ENCODE measurements at places on chromosomes 6 and 20.

GRCh38 chr20:36017048-36017951 lies 48.9 kb downstream of the CNBD2 start:
- DNase-seq = no peak

- DNase-seq = no peak
Measured at GRCh38 chr20:1321654-1321939, 7.3 kb downstream of the SDCBP2 start.

DNA sequence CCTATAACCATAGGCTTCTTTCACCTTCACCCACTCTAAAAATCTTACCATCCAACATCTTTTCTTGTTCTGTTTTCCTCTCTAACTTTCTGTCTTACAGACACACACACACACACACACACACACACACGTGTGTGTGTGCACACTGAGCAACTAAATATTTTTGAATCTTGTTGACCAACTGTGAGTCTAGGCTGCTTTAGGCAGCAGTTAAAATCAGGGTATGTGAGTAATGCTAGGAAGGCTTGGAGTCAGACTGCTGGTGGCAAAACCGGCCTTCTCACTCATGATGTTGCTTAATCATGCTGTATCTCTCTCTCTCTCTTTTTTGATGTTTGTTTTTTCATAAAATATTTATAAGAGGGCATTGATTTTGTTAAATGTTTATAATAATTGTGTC lies 103.1 kb upstream of the TBX18 start:
- no peak for DNase-seq

GRCh38 chr20:19682249-19682648 lies 75.8 kb upstream of the RIN2 start:
- DNase-seq = no peak

GRCh38 chr6:169981969-169982368 lies 230.5 kb downstream of the ERMARD start:
- no peak for DNase-seq

GRCh38 chr6:119902681-119903080 lies 553.1 kb upstream of the MAN1A1 start:
- DNase-seq = no peak

GRCh38 chr6:21467091-21467490 lies 126.5 kb upstream of the SOX4 start:
- DNase-seq = no peak

DNA sequence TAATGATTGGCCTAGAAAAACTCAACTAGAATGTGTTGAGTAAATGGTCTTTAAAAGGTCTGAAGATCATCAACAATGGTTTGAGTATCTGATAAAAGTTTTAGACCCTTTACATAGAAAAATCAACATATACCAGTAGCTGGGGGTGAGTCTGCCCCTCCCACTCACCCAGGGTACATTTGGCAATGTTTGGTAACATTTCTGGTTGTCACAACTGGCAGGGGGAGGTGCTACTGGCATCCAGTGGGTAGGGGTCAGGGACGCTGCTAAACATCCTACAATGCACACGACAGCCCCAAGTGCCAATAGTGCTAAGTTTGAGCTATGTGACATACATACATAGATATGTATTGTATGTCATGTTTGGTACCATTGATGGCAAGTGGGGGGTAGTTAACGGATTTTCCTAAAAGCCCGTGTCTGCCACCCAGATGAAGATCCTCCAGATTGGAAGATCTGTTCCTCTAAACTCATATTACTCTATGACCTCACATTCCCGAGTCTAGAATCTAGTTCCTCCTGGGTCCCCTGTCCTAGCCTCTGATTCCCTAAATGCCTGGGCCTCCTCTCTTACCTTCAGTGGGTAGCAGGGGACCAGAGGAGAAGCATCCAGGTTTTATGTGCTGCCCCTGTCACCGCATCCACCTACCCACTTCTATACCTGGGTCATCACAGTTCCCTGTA lies 2.5 kb upstream of the MMP9 start:
- no peak for DNase-seq

DNA sequence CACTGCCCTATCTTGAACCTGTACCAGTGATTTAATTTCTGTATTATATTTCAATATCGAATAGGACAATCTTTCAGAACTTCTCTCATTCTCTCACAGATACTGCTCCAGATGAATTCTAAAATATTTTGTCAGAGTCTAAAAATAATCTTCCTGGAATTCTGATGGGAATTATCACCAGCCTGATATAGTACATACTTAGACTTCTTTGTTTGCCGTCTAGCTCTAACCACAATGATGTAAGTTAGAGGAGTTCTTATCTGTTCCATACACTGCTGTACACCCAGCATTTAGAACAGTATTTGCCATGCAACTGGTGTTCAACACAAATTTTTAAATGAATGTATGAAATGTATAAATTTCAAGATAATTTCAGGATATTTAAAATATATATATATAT lies 1.3 kb upstream of the HUS1B start:
- DNase-seq = no peak

DNA sequence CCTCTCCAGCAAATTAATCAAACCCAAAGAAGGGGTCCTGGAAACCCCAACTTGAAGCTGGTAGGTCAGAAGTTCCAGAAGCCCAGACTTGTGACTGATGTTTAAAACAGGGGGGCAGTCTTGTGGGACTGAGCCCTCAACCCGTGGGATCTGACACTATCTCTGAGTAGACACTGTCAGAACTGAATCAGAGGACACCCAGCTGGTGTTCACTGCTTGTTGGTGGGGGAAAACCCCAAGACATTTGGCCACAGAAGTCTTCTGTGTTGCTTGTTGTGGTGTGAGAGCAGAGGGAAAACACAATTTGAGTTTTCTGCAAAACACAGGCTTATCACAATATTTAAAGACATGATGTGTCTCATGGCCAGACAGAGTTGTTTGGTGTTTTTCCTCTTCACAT lies 29.9 kb downstream of the KIF13A start:
- DNase-seq = no peak

DNA sequence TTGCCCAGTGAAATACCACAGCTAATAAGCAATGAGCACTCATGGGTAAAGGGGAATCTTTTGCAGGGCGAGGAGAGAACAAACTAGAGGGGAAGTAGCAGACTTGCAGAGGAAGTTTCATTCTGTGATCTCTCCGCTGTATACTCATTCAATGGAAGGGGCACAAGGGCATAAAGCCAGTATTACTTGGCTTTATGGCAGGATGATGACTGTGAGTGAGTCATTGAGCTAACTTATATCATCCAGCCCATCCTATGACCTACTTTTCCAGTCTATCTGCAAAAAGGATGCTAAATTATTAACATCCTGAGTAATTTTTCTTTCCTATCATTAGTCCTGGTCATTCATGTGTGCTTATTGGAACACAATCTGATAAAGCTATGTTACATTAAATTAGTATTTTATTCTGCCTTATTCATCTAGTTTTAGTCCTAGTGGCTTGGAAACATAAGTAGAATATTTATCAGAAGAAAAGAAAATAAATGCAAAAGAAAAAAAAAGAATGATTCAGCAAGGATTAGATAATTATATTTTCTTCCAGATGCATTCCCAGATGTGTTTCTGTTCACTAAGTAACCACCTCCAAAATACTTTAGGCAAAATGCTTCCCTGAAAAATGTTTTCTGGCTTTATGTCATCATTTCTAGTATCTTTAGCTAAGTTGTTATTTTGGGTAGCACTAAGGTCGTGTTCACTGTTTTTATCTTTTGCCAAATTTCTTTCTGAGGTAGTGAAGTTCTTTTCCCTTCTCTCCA lies 471.7 kb downstream of the CDKAL1 start:
- no peak for DNase-seq

- DNase-seq = no peak
Measured at GRCh38 chr20:32906200-32906599, 47.5 kb downstream of the EFCAB8 start.

Measured in stimulated activated CD8-positive, alpha-beta memory T cell treated with anti-CD3 and anti-CD28 coated beads, Interleukin-4, amount 100 ng/mL, for 1 hour (primary cell).